ENCODE measurements at places on chromosomes 2 and 18.

GRCh38 chr2:161418275-161418714 lies 2.2 kb downstream of the TBR1 start:
- DNase-seq = no peak

DNA sequence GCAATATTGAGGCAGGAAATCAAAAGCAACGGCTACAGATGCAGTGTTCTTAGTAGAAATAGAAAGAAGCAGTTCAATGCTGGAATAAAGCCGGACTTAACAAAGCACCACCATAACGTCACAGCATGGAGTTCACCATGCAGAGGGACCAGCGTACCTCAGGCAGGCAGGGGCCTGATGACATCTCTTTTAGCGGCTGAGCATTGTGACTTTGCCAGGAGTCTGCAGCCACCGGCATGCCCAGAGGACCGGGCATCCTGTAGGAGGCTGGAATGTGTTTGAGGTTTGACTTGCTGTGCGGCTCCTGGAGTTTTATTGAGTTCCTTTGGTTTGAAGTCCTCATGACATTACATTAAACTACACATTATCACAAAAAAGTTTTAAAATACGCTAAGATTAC lies 139.8 kb downstream of the UXS1 start:
- no peak for DNase-seq

GRCh38 chr18:58970943-58971790 lies 106.5 kb downstream of the ZNF532 start:
- DNase-seq = no peak

GRCh38 chr18:62596145-62597005 lies 73.5 kb downstream of the ZCCHC2 start:
- no peak for DNase-seq

- DNase-seq = no peak
These were observed 253.8 kb downstream of the TGIF1 start for GRCh38 chr18:3703732-3704176.

DNA sequence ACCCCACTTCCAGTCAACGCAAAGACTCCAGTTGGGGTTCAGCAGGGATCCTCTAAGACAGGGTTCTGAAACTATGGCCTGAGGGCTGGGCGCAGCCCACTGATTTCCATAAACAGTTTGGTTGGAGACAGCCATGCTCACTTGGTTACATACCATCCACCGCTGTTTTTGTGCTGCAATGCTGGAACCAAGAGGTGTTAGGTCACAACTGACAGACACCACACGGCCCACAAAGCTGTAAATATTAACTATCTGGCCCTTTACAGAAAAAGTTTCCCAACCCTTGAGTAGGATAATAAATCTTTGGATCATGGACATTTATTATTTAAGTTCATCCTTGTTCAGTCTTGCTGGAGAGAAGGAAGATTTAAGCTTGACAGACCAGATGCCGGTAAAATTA lies 8.4 kb upstream of the CD226 start:
- DNase-seq = no peak

DNA sequence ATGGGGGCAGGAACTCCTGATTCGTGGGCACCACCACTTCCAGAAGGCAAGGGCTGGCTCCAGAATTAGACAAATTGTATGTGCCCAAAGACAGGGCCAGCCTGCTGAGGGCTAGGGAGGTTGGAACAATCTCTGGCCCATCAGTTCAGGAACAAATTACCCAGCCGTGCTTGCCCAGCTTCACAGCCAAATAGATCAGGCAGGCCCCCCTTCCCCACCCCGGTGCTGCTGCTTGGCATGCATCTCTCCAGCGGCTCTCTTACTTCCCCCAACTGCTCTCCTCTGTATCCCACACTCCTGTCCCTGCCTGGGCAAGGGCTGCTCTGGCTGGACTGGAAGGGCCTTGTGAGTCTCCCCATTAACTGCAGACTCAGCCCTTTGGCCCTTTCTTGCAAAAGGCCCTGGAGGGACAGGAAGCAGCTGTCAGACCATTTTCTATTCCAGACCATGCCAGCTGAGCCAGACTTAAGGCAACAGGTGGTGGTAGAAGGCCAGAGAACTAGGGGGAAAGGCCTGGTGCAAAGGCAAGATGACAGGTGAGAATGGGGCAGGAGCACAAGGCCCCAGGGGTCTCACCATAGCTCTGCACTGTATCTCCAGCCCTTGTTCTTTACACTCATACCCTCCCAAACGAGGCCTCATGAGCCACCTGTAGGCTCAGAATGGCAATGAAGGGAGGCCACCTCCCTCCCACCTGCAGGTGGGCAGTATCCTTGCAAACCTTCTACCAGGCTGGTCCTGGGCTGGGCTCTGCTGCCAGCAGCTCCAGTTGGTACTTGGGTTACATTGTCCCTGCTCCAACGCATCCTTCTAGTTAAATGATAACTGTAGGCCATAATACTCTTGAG lies 30.7 kb upstream of the ACAA2 start:
- DNase-seq = no peak

- no peak for DNase-seq
These were observed 36.2 kb upstream of the HS6ST1 start for GRCh38 chr2:128354726-128355470.

GRCh38 chr18:8283891-8284585 lies 325.2 kb upstream of the RAB12 start:
- no peak for DNase-seq

DNA sequence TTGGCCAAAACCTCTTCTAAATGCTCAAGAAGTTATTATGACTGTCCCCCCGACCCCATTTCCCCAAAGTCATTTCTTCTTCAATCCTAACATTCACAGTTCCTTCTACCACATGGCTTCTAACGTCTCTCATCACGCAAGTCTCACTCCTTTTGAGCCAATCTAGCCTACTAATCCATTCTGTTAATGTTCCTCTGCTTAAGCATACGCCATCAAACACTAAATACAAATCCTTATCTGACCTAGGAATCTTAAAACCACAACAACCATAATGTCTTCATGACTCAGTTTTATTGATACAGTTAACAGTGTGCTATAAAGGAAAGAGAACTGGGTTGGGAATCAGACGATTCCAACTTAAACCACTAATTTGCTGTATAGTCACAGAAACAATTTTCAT lies 23.9 kb downstream of the HNRNPLL start:
- DNase-seq = no peak

DNA sequence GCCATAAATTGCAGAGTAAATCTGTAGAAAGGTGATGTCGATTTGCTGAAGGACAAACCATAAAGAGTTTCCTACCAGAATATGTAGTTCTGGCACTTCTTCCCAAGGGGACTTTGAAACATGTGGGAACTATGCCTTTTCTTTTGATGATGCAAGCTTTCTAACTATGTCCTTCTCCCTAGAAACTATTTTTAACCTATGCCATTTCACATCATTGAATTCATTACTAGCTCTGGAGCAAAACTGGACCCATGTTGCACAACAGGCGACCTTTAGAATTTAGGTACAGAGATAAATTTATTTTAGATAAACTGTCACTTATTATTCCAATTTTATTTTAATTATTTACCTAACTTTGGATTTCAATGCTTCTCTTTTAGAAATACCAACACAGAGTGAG lies 186.5 kb downstream of the CCDC102B start:
- no peak for DNase-seq

DNA sequence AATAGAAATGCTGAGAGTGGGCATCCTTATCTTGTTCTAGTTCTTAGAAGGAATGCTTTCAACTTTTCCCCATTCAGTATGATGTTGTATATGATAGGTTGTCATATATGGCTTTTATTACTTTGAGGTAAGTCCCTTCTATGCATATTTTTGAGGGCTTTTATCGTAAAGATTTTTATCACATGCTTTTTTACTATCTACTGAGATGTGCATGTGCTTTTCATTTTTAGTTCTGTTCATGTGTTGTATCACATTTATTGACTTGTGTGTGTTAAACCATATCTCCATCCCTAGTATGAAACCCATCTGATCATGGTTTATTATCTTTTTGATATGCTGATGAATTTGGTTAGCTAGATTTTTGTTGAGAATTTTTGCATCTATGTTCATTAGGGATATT lies 1008.8 kb downstream of the CNTNAP5 start:
- DNase-seq = no peak

- no peak for DNase-seq
These were observed 27.0 kb downstream of the MAPRE3 start for GRCh38 chr2:26997394-26997793.

GRCh38 chr18:2504642-2505041 lies 66.7 kb downstream of the METTL4 start:
- no peak for DNase-seq

- DNase-seq = no peak
These were observed 257.0 kb upstream of the GYPC start for GRCh38 chr2:126399001-126399400.

DNA sequence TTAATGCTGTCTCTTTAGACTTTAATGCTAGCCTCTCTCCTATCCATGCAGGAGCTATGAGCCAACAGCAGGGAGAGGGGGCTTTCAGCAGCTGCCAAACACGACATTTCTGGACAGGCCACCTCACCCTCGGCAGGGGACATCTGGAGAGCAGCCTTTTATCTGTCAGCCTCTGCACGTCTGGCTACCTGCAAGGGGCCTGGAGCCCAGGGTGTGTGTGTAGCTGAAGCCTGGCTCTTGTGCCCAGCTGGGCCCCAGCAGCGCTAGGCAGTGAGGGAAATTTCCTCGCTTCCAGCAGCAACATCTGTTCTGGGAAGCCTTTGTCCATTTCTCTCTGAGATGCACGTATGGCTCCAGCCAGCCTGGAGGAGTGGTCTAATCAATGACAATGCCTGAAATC lies 728.7 kb upstream of the ID2 start:
- DNase-seq = no peak

DNA sequence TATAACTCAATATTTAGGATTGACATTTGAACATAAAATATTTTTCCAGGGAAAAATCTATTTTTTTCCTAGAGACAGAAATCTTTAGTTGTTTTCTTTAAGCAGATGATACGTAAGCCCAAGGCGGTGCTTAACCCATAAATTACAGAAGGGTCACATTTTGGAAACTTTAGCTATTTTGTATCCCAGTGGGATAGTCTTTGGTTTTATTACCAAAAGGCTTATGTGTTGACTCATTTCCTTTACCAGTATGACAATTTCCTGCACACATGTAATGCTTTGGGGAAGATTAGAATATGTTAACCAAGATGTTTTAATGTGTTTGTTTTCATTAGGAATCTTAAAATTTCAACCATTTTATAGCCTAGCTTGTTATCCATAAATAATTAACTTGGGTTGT lies 24.8 kb downstream of the DYNC1I2 start:
- no peak for DNase-seq

DNA sequence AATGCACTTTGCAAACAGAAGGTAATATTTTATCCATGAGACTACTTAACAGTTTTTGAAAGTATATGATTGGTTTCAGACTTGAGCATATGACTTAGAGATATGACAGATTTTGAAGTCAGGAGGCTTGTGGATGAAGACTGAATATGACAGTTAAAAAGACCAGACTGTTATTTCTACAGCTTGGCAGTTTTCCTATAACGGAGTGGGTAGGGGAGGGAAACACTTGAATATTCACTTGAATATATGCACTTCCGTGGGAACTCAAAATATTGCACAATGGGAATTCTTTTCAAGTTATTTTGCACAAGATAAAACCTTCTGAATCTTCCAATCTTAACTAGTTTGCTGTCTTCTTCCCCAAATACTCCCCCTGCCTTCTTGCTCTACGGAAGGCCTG lies 64.6 kb upstream of the ACKR3 start:
- DNase-seq = no peak

DNA sequence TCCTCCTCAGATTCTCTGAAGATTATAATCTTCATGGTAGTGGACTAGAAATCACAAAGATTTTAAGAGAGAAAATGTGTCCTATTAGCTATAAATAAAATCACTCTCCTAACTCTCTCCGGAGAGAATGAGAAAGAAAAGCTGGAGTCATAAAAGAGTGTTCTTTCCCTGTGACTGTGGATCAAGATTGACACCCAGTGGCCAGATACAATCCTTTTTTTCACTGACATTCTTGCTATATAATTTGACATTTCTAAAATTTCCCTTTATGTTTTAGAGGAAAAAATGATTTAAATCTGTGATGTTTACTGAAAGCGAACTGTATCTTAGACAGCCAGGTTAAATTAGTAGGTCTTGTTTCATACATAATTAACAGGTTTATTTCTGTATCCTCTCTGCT lies 35.4 kb upstream of the LRP2 start:
- DNase-seq = no peak

DNA sequence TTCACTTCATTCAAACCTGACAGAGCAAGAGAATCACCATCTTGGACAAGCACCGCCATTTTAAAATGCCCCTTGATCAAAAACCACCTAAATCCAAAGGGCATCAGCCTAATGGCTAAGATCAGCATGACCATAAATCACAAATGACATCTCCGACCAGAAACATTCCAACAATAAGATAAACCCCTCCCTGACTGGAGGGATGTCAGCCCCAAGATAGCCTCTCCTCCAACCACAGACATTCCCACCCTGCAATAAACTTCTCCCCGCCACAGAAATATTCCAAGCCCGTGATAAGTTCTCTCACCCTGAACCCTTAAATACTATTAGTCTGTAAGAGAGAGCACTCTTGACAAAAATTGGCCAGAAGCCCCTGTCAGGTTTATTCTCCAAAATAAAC lies 21.6 kb upstream of the LYPD1 start:
- DNase-seq = no peak

DNA sequence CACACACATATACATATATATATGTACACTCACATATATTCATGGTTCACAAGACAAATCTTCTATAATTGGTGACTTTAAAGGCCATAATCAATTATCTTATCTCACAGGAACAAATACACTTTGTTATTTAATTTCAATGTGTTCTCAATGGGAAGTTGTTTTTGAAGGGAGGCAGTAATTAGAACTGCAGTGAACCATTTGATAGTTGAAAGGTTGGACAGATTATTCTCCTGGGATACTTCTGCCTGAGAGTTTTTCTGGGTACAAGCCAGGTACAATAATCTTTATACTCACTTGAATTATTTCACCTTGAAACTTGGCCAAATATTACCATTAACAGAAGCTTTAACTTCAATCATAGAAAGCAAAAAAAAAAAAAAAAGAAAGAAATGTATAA lies 546.6 kb upstream of the LRRTM4 start:
- DNase-seq = no peak

- DNase-seq = no peak
These were observed 75.5 kb downstream of the GULP1 start for GRCh38 chr2:188367164-188367563.

- no peak for DNase-seq
These were observed 22.9 kb upstream of the CYTIP start for GRCh38 chr2:157466764-157467163.

DNA sequence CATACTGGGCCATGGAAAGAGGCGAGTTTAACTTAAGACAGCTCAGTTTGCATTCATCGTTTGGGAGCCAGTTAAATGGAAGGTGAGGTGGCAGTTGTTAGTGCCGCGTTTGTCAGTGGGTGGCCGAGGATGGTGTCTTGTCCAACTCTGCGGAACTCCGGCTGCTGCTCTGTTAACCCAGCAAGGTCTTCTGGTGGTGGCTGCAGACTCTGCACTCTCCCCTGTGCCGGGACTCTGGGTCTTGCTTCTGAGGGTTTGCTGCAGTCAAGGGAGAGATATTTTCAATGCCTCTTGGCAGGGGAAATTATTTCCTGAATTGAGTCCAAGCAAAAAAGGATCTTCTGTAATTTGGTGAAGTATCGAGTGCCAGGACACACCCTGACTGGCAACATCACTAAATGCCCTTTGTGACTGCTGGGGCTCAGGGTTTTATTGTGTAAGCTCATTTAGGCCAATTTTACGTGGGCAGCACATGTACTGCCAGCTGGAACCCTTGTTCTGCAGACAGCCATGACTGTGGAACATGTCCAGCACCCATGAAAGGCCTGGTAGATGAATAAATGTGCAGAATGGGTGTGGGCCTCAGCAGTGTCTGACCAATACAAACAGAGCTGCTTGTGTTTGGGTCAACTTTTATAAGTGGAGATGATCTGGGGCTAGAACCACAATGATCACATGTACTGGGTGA lies 58.1 kb downstream of the IL1R2 start:
- no peak for DNase-seq
